Natural killer cell treated with Interleukin-12 subunit alpha and Interleukin-12 subunit beta and Interleukin-15 and Interleukin-18, amount 100 ng/mL, for 72 hours (primary cell): ENCODE measurements at places on chromosomes 7 and 10. TPM values are rescaled to one million over a fixed set of nuclear protein-coding genes. Genes with fewer than 3 reads are reported as not detected.

- DNase-seq = no peak
Observed at GRCh38 chr7:13476881-13477444, 512.5 kb downstream of the ETV1 start.

GRCh38 chr7:155084969-155085368 lies 14.8 kb downstream of the HTR5A start:
- no peak for DNase-seq

- DNase-seq = no peak
Observed at GRCh38 chr7:46812101-46812675, 769.7 kb downstream of the TNS3 start.

- DNase-seq = no peak
Observed at GRCh38 chr10:95211606-95212279, 17.7 kb downstream of the ACSM6 start.

DNA sequence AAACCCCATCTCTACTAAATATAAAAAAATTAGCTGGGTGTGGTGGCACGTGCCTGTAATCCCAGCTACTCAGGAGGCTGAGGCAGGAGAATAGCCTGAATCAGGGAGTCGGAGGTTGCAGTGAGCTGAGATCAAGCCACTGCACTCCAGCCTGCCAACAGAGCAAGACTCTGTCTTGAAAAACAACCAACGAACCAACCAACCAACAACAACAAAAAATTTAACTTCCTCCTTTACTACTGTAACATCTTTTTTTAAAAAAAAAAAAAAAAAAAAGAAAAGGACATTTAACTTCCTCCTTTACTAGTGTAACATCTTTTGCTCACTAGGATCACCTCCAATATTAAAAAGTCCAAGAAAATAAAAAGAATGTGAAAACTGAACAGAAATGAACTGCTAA lies 92.3 kb upstream of the TMEM168 start:
- no peak for DNase-seq

- DNase-seq = no peak
Observed at GRCh38 chr7:116148626-116149025, 61.7 kb upstream of the TES start.

Gene IGFBP1
- total RNA-seq = not detected

Gene ACTL6B
- not detected for total RNA-seq
